LHCN-M2 (cell line): ENCODE measurements at places on chromosomes 3 and 15.

DNA sequence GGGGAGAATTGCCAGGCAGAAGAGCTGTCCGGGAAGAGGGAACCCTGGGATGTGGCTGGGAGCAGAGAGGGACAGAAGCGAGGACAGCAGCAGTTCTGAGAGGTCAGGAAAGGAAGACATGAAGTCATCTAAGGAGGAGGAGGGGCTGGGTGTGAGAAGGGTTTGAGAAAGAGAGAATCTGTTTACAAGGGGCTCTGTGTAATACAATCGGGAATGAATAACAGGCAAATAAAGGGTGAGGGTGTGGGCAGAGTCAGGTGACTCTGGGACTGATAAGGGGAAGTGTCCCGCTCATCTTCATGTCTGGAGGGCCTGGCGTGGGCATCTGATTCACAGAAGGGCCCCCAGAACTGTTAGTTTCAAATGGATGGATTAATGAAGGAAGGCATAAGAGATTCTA is 191.3 kb downstream of the XXYLT1 start:
- DNase-seq, result no peak

DNA sequence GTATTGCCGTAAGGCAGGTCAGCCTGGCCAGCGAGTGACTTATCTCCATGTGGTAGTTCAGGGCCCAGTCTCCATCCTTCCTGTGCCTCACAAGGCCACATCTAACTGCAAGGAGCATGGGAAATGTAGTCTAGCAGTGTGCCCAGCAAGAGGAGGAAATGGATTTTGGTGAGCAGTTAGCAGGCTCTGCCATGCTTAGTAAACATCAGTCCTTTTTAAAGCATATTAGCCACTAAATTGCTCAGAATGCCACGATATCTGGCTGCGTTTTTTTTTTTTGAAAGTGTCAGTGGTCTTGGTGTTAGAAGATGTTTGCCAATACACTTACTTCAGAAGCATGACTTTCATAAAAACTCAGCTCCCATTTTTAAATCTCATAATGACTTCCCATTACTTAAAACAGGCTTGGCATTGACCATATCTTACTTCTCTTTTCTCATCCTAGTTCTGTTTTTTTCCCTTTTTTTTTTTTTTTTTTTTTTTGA is 470.2 kb upstream of the TPRG1 start:
- DNase-seq, result no peak

DNA sequence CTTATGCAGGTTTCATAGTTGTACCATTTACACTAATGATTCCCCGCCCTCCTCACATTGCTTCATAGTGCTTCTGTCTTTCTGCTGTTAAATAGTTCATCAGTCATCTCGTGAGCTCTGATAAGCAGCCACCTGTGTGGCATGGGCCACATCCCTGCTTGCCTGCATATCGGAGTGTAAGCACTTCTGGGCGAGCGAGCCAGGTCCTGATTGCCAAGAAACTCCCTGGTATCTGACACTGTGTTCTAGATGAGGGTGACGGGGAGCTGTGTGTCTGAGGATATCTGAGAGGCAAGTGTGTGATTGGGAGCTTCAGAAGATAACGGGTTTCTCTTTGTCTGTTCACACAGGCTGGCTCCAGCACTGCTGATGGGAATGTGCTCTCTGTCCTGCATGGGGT is 130.6 kb downstream of the LRIG1 start:
- no peak for DNase-seq

GRCh38 chr3:148420242-148420641 is 277.5 kb upstream of the AGTR1 start:
- no peak for DNase-seq
